ENCODE measurements at places on chromosomes 12 and 14. TPM values are rescaled to one million over a fixed set of nuclear protein-coding genes. Genes with fewer than 3 reads are reported as not detected.

The TMEM63C gene
- total RNA-seq: 0.91 TPM

The TRIM9 gene
- total RNA-seq: 19.7 TPM

The CLEC1B gene
- total RNA-seq: not detected

The OR6C6 gene
- not detected for total RNA-seq

The PIANP gene
- 8.7 TPM for total RNA-seq

DNA sequence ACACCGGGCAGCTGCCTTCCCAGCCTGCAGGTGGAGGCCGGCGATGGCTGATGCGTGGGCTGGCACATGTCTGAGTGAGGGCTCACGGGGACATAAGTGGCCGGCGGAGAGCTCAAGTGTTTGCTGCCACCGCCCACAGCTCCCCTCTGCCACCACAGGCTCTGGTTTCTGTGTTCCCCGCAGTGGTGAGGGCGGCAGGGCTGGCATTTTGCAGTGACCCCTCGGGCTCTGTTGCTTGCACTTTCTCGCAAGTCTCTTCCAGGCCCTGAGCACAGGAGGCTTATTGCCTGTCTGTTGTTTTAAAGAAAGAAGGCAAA lies 271.0 kb upstream of the RTL1 start:
- DNase-seq: no peak

- no peak for DNase-seq
Observed at GRCh38 chr12:10891937-10892336, 7.9 kb upstream of the PRH1 start.

GRCh38 chr14:33480887-33481184 lies 470.0 kb downstream of the EGLN3 start:
- no peak for DNase-seq

DNA sequence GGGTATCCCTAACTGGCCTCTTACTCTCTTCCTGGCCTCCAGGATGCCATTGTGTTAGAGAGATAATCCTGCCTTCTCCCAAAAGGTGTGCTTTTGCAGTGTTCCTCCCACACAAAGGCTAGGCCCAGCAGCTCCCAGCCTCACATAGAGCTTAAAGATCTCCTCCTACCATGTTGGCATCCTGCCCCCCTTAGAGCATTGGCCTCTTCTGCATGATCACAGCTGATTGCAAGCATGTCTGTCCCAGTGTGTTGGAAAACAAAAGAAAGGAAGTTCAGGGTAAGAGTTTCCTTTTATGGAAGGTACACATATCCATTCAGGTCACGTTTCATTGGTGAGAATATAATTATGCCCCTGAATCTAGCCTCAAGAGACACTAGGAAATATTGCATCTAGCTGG lies 405.4 kb downstream of the TMTC2 start:
- DNase-seq: no peak

DNA sequence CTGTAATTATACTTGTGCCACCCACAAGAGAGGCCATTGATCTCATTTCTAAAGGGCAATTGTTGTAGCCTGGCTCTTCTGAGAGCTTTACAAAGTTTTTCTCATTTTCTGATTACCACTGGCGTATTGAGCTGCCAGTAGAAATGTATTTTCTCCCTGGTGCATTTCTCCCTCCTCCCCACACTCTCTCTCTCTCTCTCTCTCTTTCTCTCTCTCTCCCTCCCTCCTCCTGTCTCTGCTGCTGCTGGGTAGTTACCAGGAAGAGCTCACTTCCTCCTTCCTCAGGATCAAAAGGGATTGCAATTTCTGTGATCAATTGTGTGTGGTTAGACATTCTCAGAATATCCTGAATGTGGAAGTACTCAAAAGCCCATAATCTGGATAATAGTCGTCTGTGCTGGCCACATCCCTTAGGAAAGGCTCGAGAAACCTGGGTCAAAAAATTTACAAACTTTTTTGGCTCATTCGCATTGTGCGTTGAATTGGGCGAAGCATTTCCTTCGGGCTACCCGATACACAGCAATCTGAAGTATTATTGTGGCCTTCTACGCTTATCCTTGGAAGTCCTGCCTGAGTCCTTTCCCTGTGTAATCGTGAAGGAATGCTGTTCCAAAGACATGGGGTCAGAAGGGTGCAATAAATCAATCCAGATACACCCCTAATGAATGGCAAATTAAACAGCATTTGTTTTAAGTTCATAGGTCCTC lies 254.8 kb downstream of the MSRB3 start:
- no peak for DNase-seq

DNA sequence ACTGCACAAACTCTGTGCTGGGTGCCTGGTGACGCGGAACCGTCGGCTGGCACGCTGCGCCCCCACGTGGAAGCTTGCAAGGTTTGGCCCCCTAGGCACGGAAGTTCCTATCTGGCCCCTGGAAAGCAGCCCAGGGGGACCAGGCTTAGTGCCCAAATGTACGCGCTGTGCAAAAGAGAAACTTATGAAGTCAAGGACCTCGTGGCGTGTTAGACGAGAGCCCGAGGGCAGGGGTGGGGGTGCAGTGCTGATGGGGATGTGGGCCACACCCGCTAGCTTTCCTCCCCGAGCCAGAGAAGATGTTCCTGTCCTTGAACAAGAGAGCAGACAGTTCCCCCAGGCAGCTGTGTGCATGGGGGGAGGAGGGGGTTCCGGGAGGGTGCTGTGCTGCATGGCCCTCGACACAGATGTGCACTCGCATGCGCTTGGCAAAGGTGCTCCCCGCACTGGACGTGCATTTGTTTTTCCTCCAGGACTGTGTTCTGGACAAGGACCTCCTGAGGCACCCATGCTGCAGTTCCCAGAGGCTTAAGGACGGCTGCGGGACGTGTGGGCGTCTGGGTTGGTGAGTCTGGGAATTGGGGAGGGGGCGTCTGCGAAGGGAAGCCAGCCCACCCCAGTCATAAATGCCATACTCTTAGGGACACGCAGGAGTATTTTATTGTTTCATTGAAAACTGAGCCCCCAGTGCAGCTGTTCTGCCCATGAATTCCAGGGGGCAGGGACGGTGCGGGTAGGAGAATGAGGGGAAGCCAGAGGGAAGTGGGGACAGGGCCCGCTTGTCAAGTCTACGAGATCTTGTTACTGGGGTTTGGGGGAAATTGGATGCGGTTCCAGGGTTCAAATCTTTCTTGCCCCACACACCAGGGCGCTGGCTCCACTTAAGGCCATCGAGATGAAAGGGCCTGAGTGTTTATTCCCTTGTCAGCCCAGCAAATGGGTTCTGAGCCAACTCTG lies 80.0 kb downstream of the NTF3 start:
- DNase-seq: peak; percentile 19

GRCh38 chr12:111993292-111994150 lies 19.4 kb downstream of the TMEM116 start:
- no peak for DNase-seq

DNA sequence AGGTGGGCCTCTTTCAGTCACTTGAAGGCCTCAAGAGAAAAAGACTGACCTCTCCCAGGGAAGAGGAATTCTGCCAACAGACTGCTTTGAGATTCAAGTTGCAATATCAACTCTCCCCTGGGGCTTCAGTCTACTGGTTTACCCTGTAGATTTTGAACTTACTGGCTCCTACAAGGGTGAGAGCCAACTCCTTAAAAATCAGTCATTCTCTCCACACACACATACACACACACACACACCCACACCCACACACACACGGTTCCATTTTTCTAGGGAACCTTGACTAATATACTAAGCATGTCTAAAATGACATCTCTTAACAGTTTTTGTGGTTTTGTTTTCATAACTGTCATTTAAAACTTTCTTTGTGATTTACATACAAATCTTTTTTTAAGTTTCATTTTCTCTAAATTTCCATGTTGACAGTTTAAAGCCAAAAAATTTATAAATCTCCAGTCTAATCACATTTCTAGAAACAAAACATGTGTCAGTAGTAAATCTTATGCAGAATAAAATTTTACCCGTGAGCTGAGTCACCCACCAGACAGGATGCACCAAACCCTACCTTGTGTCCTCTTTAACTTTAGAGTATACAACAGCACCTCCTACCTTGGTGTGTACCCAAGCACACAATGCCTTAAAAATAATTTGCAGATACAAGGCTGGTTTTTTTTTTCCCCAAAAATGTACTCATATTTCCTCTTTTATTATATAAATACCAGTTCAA lies 394.6 kb downstream of the AEBP2 start:
- DNase-seq: no peak

GRCh38 chr12:133130808-133131128 lies 341 bp downstream of the ZNF10 start:
- DNase-seq: no peak

- no peak for DNase-seq
Observed at GRCh38 chr14:57418999-57419398, 28.6 kb downstream of the NAA30 start.

- DNase-seq: no peak
Observed at GRCh38 chr12:94178882-94179281, 30.5 kb downstream of the PLXNC1 start.

DNA sequence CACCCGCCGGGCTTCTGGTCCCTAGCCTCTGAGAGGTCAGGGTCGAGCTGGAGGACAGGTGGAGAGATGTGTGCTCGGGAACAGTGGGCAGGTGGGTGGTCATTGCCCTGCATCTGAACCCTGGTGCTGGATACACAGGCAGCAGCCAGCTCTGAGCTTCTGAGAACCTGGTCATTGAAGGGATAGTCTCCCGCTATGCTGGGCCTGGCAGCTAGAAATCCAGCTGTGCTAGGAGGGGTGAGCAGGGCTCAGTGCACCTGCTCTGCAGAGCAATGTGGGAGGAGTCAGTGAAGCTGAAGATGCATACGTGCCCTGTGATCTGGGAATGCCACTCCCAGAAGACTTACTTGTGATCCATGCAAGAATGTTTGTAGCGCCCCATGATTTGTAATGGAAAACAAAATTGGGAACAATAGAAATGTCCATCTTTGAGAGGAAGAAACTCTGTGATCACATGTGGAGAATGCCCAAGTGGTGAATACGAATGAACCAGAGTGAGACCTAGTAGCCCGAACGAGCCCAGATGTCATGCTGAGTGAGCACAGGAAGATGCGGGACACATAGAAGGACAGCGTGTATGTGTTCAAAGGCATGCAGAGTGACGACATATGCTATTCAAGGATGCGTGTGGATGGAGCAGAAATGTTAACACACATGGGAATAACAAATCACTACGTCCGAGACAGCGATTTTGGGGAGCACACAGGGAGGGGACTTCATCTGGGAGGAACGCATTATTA lies 63.4 kb downstream of the AACS start:
- no peak for DNase-seq

DNA sequence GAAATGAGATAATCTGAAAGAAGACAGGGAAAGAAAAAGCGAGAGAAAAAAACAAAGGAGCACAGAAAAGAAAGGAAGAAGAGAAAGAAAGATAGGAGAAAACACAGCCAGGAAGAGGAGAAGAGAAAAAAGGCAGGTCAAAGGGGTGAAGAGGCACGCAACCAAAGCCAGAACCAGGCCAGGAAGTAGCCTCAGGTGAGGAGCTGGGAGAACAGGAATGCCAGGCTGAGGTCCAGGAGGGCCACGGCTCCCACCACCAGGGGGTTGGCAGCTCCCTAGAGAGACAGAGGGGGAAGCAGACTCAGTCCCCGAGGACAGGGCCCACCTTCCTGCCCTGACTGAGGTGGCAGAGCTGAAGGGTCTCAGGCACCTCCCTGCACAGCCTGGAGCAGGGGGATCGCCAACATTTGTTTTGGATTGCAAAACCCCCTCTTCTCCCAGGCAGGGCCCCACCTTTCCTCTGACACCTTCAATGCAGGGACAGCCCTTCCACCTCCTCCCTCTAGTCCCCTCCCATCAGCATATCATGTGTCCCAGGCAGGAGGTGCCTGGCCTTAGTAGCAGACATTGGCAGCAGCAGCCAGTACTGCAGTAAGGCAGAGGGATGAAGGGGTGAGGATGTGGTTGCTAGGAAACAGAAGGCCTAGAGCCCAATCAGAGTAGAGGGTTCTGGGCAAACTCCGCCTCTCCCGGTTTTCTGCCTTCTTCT lies 2.0 kb upstream of the AP1G2 start:
- no peak for DNase-seq

DNA sequence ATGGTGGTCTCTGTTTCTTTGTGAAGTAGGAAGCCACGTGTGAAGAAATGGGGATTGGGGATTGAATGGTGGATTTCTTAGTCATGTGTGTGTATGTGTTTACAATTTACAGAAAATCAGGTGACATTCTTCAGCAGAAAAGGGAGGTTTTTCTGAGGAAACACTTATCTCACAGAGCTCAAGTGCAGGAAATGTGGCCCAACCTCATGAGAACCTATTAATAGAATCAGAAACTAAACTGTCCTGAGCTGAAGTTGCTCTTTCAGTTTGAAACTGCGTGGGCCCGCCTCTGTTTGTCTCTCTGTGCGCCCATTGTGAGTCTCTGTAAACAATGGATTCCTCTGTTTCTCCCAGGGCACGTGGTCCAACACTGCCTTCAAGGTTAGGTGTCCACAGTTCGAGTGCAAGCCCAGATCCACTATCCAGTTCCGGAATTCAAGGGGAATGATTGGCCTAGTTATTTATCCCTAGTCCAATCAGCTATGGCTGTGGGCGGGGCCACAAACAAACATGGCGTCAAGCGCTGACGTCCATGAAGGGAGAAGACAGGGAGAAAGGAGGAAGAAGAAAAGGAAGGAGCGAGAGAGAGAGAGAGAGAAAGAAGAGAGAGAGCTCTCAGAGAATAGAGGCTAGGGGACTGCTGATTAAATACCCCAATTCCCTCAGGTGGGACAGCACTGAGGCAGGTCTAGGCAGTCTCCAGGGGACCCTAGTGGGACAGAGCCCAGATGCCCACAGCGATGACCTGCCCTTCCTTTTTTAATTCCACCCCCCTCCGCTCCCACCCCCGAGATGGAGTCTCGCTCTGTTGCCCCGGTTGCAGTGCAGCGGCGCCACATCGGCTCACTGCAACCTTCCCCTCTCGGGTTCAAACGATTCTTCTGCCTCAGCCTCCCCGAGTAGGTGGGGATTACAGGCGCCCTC lies 31.4 kb upstream of the C12orf76 start:
- no peak for DNase-seq

- no peak for DNase-seq
Observed at GRCh38 chr14:53367644-53368026, 214.5 kb upstream of the DDHD1 start.

- no peak for DNase-seq
Observed at GRCh38 chr14:81927070-81927469, 393.4 kb upstream of the SEL1L start.
